ENCODE measurements at places on chromosomes 7 and 10.

GRCh38 chr10:104259456-104259855, 4.8 kb downstream of the GSTO1 start:
- H3K4me1 ChIP-seq, result peaks cover 36% of the 10 kb centered on the region
- no peaks in the 10 kb centered on the region for H3K27me3 ChIP-seq
- DNase-seq, result no peak
- H3K4me3 ChIP-seq, result no peak overlapping the region
- no peak overlapping the region for H3K27ac ChIP-seq

DNA sequence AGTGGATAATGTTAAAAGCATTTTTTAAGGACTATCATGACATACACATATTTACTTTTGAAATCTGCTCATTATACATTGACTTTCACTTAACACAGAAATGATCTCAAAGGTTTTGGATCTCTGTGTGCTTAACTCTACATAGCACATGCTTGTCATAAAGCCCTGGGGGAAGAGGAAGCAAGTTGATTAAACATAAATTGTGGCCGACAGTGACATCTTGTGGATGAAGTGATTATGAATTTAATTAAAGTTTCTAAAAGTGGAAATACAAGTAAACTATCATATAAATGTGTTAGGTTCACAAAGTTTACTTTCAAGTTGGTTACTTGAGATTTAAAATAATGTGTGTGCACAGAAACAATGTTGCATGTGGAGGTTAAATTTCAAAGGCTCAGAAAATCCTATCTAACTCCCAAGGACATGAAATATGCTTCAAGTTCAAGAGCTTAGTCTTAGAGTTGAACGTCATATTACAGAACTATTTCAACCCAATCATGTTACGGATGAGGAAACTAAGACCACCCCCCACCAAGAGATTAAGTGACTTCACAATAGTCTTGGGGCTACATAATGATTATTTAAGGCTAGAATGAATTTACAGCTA, 1247.8 kb downstream of the GATA3 start:
- H3K27ac ChIP-seq, result no peak overlapping the region
- peak; percentile 74 for DNase-seq
- no peaks in the 10 kb centered on the region for H3K27me3 ChIP-seq
- H3K36me3 ChIP-seq, result no peaks in the 10 kb centered on the region

- H3K4me1 ChIP-seq, result peaks cover 29% of the 10 kb centered on the region
- H3K27ac ChIP-seq, result no peak overlapping the region
- no peak for DNase-seq
- H3K36me3 ChIP-seq, result no peaks in the 10 kb centered on the region
Measured at GRCh38 chr7:69782917-69783684, 184.8 kb downstream of the AUTS2 start.

DNA sequence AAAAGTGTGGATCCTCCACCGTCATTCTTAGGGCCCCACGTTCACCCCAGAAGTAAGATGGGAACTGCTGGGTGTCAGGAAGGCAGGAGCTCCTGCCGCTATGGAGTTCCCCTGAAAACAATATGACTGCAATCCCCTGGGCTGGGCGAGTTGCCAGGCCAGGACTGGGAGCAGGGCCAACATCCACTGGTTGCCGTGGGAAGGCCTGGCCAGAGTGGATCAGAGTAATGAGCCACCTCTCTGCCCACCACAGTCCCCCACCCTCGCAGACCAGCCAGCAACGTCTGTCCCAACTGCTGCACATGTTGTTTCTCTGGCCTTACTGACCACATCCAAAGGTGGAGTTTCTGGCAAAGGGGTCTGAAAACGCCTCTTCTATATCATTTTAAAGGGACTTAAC, 86.6 kb downstream of the STRA8 start:
- no peaks in the 10 kb centered on the region for H3K27me3 ChIP-seq
- peak; percentile 38 for DNase-seq
- no peaks in the 10 kb centered on the region for H3K36me3 ChIP-seq
- no peak overlapping the region for H3K4me3 ChIP-seq

DNA sequence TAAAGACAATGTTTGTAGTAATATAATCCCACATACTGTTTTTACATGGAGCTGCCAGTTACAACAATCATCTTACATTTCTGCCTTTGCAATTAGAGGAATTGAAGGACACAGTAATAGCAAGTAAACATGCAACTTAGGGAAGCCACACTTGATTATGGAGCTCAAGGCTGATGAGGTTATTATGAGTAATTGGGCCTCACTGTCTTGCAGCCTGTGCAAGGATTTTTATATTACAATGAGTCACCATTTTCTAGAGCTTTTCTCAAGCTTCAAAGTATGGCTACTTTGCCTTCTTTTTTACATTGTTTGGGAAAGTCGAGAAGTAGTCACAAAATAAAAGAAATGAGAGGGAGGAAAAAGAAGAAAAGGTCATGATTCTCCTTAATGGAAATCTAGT, 226.4 kb downstream of the KIAA1217 start:
- H3K4me3 ChIP-seq, result no peak overlapping the region
- H3K27ac ChIP-seq, result no peak overlapping the region
- no peaks in the 10 kb centered on the region for H3K27me3 ChIP-seq
- no peaks in the 10 kb centered on the region for H3K36me3 ChIP-seq

DNA sequence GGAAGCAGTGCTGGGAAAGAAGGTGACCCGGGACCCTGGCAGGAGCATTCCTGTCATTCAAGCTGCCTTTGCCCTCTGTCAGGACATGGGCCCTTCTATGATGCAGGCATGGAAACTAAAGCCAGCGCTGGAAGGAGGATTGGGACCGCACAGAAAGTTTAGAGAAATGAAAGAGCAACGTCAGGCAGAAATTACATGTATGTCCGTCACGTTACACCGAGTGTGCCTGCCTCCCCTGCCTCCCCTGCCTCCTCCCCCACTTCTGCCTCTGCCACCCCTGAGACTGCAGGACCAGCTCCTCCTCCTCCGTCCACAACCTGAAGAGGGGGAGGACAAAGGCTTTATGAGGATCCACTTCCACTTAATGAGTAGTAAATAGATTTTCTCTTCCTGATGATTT, 13.9 kb upstream of the PWWP2B start:
- no peak overlapping the region for H3K4me3 ChIP-seq
- DNase-seq, result no peak

GRCh38 chr7:45157286-45157652, 322 bp upstream of the RAMP3 start:
- no peak overlapping the region for H3K4me3 ChIP-seq
- no peak for DNase-seq
- H3K36me3 ChIP-seq, result no peaks in the 10 kb centered on the region
- H3K27me3 ChIP-seq, result peaks cover 35% of the 10 kb centered on the region
- H3K4me1 ChIP-seq, result no peaks in the 10 kb centered on the region

DNA sequence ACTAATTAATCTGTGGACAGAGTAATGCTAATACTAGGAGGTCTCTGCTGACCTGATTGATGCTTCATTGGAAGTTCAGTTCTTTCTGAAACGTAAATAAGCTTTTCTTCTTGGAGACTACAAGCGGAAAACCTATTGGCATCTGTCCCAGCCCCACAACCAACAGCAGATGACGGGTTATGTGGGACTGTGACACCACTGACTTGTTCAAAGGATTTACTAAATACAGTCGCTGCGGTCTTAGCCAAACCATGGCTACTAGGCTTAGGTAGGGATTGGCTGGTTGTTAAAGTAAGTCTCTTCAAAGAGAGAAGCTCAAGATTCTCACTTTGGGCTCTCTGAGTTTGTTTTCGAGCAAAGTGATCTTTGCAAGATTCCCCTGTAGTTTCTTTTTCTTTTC, 68.3 kb downstream of the HYCC1 start:
- H3K4me3 ChIP-seq, result no peak overlapping the region
- H3K27ac ChIP-seq, result no peak overlapping the region
- no peaks in the 10 kb centered on the region for H3K36me3 ChIP-seq
- no peaks in the 10 kb centered on the region for H3K4me1 ChIP-seq
- no peak for DNase-seq

DNA sequence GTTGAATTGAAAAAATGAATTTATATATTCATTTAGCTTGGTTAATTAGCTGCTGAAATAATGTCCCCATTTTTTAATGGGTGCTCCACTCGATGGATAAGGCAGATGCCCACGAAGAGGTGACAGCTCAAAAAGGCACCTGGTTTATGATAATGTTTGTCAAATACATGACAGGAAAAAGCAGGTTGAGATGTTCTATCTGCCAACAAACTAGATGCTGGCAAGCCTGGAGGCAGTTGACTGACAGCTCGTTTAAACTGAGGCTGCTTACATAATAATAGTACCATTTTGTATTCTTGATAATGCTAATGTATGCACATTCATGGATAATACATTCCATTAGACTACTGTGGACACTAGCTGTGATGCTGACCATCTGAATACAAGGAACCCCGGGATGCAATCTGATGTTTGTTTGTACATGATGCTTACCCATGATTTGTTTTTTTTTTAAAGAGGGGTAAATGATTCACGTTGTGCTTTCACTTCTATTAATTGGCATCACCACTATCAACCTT, 69.0 kb upstream of the GPR158 start:
- H3K27me3 ChIP-seq, result no peaks in the 10 kb centered on the region
- H3K4me3 ChIP-seq, result no peak overlapping the region
- no peaks in the 10 kb centered on the region for H3K4me1 ChIP-seq
- no peak overlapping the region for H3K27ac ChIP-seq
- no peaks in the 10 kb centered on the region for H3K36me3 ChIP-seq

DNA sequence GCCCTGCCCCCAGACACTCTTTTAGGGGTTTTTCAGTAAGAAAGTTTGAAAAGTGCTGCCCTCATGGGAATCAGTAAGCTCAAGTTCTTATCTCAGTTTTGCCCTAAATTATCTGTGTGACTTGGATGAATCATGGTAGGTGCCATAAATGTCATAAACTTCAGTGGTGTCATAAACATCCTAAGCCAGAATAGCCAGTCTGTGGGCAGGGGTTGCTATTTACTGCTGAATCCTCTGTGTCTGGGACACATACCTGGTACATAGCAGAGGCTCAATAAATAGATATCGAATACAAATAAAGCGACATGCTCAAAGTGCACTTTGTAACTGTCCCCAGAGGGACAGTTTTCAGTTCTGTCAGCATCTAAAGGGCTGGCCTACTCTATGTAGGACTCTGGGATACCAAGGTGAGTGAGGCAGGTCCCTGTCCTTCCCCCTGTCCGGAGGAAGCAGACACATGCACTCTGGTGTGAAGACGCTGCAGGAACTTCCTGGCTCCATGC, 502.1 kb downstream of the RPS24 start:
- H3K27me3 ChIP-seq, result no peaks in the 10 kb centered on the region
- DNase-seq, result no peak
- H3K27ac ChIP-seq, result no peak overlapping the region
- H3K36me3 ChIP-seq, result no peaks in the 10 kb centered on the region
- H3K4me1 ChIP-seq, result no peaks in the 10 kb centered on the region
- H3K4me3 ChIP-seq, result no peak overlapping the region

DNA sequence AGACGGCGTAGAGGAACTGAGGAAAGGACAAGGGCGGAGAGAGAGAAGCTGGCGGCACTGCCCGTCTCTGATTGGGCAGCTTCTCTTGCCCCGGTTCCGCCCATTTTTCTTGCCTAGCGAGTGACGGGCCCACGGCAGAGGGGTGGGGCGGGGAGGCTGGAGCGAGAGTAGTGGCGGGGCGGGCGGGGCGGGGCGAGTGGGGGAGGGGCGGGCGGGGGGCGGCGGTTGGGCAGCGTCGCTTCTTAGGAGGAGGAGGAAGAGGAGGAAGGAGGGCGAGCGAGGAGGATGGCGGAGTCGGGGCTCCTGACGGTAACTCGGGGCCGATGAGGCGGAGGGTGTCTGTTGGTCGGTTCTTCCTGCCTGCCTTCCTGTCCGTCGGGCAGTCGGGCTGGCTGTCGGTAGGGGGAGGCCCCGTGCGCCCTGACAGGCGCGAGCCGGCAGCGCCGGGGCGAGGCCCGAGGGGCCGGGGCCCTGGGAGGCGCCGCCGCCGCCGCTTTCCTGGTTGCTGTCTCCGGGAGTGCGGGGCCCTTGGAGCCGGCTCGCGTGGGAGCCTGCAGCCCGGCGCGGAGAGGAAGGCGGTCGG, at the start of gene SHOC2:
TSS of gene SHOC2 (plus strand) at position 256 of the 583 bp plus-strand sequence. CDS start 44,755 bp downstream, outside the sequence.
- no peaks in the 10 kb centered on the region for H3K36me3 ChIP-seq
- H3K27me3 ChIP-seq, result no peaks in the 10 kb centered on the region
- peak; percentile 82 for DNase-seq
- H3K27ac ChIP-seq, result peak within 1 kb of the TSS; percentile 94
- peak within 1 kb of the TSS; percentile 71 for H3K4me3 ChIP-seq

- H3K36me3 ChIP-seq, result no peaks in the 10 kb centered on the region
- no peaks in the 10 kb centered on the region for H3K4me1 ChIP-seq
- H3K27ac ChIP-seq, result no peak overlapping the region
- DNase-seq, result no peak
- peaks cover 16% of the 10 kb centered on the region for H3K27me3 ChIP-seq
- H3K4me3 ChIP-seq, result no peak overlapping the region
Measured at GRCh38 chr10:89887406-89887805, 186.0 kb downstream of the KIF20B start.

DNA sequence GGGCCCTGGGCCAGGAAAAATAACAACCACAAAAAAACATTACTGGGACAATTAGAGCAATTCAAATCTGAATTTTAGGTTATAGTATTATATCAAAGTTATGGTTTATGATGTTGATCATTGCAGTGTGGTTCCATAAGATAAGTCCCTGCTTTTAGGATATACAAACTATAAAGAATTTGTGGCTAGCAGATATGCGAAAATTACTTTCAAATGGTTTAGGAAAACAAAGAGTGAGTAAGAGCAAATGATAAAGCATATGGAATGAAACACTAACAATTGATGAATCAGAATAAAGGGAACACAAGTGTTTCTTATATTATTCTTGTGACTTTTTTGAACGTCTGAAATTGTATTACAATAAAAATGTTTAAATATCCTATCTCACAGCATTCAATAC, 64.4 kb upstream of the HECTD2 start:
- H3K4me1 ChIP-seq, result peaks cover 10% of the 10 kb centered on the region
- no peak overlapping the region for H3K4me3 ChIP-seq
- no peaks in the 10 kb centered on the region for H3K27me3 ChIP-seq
- no peak overlapping the region for H3K27ac ChIP-seq

DNA sequence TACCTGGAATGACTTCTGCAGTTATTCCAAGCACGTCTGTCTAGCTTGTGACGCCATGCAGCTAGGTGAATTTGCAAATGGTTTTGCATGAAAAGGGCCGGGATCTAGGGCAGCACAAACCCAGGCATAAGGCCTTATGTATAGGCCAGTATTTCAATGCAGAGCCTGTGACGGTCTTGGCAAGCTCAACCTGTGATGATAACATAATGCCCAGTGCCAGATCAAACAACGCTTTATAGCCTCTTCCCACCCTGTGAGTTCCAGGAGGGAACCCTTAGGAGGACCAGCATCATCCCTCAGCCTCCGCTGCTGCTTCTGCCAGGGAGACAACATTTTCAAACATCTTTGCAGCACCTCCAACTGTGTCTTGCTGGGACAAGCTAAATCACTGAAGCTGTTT, 390.7 kb downstream of the INHBA start:
- H3K27ac ChIP-seq, result no peak overlapping the region
- no peak for DNase-seq
- H3K27me3 ChIP-seq, result no peaks in the 10 kb centered on the region
- no peaks in the 10 kb centered on the region for H3K36me3 ChIP-seq

- H3K36me3 ChIP-seq, result peaks cover 6% of the 10 kb centered on the region
- no peak overlapping the region for H3K4me3 ChIP-seq
- H3K27ac ChIP-seq, result no peak overlapping the region
- H3K27me3 ChIP-seq, result no peaks in the 10 kb centered on the region
- DNase-seq, result no peak
Measured at GRCh38 chr10:69343905-69344304, 65.6 kb downstream of the HK1 start.
